Mucosa of descending colon (tissue), 3 donors: ENCODE measurements at places on chromosomes 7 and 10. TPM values are rescaled to one million over a fixed set of nuclear protein-coding genes. Genes with fewer than 3 reads are reported as not detected.

Gene C10orf53
- not detected for total RNA-seq

DNA sequence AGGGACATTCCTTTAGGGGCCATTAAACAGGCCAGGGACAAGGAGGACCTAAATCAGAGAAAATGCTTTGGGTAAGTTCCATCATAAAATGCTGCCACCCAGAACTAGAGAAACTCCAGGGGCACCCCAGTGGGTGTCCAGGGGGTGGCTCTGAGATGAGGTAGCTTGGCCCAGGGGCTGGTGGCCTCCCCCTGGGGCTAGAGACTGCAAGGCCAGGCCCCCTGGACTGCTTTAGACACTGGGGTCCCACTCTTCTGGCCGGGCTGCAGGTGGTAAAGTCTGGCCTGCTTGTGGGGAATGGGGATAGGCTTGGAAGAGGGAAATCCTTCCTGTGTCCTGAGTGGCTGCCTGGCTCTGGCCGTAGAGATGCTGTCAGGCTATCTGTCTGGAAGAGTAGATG is 169.6 kb upstream of the PODXL start:
- no peak for DNase-seq

Gene SYT15
- 1.4 TPM for total RNA-seq

DNA sequence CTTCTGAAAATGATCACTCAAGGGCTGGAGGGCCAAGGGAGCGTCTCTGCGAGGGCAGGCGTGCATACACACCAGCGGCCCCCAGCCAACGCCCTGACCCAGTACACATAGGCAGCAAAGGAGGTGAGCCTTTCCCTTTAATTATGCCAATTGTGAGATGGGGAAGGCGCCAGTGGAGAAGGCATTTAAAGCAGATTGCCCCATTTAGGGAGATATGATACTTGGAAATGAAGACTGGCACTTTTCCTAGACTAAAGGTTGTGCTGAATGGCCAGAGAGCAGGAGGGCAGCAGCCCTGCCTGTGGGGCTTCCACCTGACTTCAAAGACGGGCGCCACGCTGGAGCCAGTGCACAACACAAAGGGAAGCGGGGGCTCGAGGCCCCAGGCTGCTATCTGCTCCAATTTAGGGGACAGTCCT is 24.1 kb downstream of the HIPK2 start:
- peak; percentile 69 for DNase-seq

Gene TMEM196
- total RNA-seq: 0.14 TPM

DNA sequence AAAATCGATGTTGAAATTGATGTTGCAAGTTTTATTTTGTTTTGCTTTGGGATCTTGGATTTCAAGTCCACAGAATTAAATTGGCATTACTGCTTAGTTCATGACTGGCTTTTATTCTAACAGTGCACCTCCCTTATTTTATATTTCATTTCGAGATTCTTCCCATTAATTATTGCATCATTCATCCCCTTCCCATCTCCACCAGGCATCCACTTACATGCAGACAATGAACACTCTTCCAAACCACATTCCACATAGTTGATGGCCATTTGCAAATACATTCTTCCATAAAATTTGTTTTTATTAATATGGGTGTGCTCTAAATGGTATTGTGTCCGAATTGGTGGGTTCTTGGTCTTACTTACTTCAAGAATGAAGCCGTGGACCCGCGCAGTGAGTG is 15.6 kb upstream of the SCIN start:
- DNase-seq: no peak

DNA sequence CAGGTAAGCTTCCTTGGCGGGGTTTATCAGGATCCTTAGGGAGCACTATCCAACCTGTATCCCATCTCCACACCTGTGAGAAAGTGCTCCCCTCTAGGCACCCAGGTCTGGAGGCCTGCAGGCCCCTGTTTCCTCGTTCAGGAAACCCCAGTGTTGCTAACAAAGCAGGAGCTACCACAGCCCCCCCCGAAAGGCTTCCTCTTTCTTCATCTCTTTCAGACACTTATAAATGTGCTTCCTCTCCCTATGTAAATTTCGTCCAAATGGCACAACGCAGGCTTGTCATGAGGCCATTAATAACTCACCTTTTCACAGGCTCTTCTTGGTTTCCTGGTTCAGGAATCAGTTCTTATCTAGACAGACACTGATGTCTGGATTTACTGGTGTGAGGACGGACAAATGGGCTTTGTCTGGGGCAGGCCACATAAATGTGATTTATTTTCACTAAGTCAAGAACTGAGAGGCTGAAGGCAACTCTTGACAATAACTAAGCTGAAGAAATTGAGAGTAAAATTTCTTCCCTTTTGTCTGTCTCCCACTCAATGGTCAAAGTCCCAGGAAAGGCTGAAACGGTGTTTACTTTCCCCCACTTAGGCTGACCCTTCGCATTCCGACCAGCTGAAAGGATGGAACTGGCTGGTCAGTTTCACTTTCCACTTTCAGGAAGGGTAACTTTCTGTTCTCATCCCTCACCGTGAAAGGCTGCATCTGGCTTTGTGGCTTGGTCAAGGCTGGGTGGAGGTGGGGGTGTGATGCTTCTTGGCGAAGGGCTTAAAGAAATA is 46.8 kb downstream of the PIK3AP1 start:
- DNase-seq: peak; percentile 63

Gene ADAM8
- total RNA-seq: 4.8 TPM

Gene LRIT1
- total RNA-seq: not detected

DNA sequence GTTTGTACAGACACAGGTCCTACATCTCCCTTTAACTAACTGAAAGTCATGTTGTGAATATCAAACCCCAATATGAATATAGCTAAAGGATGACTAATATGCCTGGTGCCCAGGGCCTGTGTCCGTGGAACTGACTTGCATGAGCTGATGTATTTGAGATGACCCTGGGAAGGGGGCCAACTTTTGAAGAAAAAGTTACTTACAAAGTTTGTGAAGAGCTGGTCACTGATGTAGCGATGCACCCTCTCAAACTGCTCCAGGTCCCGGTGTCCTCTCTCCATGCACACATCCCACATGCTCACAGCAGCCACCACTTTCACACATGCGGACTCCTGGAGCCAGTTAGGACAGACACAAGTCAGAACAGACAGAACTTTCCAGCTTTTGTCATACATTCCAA is 106.2 kb downstream of the ABCC2 start:
- DNase-seq: no peak

Gene MSS51
- total RNA-seq: 2.8 TPM

Gene RSBN1L
- 31.5 TPM for total RNA-seq

Gene OR2A12
- not detected for total RNA-seq

DNA sequence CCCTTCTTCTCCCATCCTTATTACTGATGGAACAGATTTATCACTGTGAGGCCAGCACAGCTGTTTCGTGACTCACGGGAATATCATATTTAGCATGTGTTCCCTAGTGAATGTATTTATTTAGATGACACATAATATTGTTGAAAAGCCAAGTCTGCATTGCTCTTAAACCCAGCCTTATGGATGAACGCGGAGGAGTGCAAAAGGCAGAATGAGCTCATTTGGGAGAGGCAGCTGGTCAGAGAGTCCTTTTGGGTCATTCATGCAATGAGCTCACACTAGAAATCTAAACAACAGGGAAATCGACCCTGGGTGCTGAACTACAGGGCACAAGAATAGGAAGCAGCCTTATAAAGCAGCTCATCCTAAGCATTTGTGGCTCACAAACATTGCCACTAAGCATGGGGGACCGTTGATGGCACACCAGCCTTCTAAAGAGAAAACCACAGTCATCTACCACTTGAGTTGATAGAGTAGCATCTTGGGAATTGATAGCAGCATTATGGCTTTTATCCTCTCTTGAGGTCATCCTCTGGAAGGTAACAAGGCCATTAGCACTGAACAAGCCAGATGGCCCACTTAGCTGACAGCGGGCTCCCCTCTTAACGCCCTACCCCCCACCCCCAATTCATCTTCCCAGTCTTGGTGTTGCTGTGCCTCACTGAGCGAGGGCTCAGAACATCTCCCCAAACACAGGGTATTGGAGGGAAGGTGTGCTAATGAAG is 32.9 kb upstream of the SDK1 start:
- no peak for DNase-seq

DNA sequence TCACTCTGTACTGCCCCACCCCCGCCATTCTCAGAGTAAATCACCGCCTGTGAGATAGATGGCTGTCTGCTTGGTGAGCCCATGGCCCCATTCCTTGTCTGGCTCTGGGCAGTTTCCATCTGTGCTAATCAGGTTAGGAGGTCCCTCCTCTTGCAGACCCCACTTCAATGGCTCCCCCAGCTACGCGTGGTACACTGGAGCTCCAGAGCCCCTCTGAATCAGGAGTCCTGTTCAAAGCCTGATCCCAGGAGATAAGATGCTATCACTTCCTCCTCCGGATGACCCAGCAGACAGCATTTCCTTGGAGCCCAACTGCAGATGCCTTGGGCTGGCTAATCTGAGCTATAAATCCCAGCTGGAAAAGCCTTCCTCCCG is 122.3 kb downstream of the SH3PXD2A start:
- DNase-seq: no peak

Gene CDNF
- 2.2 TPM for total RNA-seq

Gene JAZF1
- total RNA-seq: 68.4 TPM

DNA sequence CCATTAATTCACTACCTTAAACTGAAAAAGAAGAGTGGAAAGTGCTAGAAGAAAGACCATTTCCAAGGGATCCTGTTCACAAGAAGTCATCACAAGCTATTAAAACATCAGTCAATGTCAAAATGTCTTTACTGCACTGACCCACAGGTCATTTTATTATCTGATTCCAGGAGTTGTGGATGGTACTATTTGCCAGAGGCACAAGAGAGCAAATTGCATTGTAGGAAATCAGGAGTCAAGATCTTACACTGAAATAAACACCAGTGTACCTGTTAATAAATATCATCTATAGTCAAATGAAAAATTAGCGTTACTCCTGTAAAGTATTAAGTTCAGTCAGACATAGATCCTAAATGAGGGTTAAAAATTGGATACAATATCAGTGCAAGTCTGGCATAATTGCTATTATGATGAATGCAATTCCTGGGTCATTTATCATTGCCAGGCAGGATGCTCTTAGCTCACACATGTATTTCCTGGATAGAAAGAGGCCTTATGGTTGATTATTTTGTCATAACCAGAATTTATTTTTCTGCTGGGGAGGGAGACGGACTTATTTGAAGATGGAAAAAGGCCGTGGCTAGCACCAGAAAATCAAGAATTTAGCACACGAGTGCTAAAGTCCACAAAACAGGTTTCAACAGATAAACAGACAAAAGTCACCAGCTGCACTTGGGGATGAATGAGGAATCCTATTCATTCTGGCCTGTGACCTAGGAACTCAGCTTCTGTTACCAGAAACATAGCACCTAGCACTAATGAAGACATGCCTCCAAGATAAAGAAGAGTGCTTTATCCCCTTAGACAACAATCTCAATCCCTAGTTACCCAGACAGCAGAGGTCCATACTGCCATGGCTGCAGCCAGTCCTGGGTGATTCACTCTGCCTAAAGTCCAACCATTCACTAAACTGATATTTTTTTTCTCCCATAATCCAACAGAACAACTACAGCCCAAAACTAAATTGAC is 683.1 kb upstream of the POM121L12 start:
- DNase-seq: no peak

Gene PNLIPRP3
- total RNA-seq: not detected

GRCh38 chr7:68291710-68292109 is 1295.1 kb downstream of the TYW1 start:
- DNase-seq: no peak

GRCh38 chr10:124600051-124600880 is 138.6 kb downstream of the LHPP start:
- DNase-seq: no peak

GRCh38 chr7:92793656-92794205 is 42.6 kb downstream of the CDK6 start:
- DNase-seq: no peak

Gene POM121L12
- total RNA-seq: not detected

- DNase-seq: no peak
These were observed 42.3 kb upstream of the MSRB2 start for GRCh38 chr10:23053036-23053435.

- no peak for DNase-seq
These were observed 118.6 kb downstream of the CNTNAP2 start for GRCh38 chr7:146235195-146235594.

Gene CRYGN
- not detected for total RNA-seq

DNA sequence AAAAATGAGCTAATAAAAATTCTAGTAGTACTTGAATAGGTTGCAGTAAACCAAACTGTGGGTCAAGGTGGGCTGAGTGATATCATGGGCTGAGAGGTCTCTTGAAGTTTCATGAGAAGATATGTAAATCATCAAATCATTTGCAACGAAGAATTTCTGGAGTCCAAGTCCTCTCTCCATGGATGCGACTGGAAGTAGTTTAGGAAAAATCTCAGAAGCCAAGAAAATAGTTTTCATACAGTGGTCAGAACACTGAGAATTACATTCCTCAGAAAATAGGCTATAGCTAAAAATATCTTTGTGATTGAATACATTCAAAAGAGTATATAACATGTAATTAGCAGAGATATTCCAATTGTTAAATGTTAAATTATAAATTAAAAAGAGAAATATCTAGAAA is 3.6 kb upstream of the IFIT1 start:
- DNase-seq: no peak

- peak; percentile 94 for DNase-seq
These were observed 25.1 kb upstream of the DDIT4 start for GRCh38 chr10:72248468-72249151.

Gene MKI67
- total RNA-seq: 7.7 TPM

DNA sequence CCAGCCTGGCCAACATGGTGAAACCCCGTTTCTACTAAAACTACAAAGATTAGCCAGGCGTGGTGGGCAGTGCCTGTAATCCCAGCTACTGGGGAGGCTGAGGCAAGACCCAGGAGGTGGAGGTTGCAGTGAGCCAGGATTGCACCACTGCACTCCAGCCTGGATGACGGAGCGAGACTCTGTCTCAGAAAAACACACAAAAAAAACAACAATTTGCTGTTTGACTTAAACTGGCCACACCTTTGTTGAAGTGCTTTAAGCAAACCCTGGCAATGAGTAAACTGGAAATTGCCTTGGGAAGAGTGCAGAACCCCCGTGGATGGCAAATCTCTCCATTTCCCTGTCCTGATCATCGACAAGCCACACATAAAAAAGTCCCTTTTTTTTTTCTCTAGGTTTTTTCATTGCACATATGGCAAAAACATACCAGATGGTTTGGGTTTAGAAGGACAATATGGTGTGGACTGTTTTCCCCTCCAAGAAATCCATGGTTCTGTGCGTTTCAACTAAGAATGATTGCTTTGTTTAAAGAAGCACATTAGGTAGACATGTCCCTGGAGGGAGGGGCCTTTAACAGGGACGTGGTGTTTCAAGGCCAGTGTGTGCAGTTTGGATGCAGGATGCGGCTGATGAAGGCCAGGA is 76.9 kb downstream of the NRP1 start:
- no peak for DNase-seq

Gene SLC35G1
- 15.2 TPM for total RNA-seq

Gene AIMP2
- 29.4 TPM for total RNA-seq
